HT1080 (cell line): ENCODE measurements at places on chromosomes 5 and 9. TPM values are rescaled to one million over a fixed set of nuclear protein-coding genes. Genes with fewer than 3 reads are reported as not detected.

DNA sequence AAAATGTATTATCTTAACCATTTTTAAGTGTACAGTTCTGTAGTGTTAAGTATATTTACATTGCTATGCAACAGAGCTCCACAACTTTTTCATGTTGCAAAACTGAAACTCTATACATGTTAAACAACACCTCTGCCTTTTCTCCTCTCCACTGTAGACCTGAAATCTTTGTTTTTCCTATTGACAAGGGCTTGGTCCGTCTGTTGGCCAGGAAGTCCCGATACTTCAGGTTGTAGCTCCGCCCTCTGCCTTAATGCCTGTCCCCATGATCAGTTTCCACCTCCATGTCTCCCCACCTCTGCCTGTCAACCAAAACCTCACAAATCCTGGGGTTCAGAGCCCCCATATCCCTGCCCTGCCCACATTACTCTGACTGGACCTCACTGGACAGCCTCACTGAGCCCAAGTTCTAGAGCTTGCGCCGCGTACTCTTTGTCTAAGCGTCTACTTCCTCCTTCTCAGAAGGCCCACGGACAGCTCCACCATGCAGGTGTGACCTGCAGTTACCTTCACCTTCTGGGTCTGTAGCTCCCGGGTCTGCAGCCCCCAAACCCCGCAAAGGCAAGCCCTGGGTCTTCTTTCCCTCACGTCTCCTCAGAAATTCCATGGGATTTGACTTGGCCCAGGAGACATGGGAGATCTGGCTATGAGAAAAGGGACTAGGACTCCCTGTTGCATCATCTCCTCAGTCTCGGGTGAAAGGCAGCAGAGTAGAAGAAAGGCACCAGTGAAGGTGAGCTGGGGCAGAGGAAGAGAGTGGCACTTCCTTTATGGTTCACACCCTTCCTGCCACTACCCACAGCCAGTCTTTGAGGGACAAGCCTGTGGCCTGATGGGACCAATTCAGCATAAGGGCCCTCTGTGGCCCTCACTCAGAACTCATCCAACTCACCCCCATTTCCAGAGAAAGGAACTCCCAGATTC, 8.0 kb downstream of the GLIPR2 start:
- DNase-seq = no peak

The CDH9 gene
- not detected in 2 replicates for total RNA-seq

- no peak for DNase-seq
These were observed 255.5 kb downstream of the CAAP1 start for GRCh38 chr9:26637101-26637500.

- DNase-seq = no peak
These were observed 22.7 kb downstream of the CLTA start for GRCh38 chr9:36213387-36213786.

DNA sequence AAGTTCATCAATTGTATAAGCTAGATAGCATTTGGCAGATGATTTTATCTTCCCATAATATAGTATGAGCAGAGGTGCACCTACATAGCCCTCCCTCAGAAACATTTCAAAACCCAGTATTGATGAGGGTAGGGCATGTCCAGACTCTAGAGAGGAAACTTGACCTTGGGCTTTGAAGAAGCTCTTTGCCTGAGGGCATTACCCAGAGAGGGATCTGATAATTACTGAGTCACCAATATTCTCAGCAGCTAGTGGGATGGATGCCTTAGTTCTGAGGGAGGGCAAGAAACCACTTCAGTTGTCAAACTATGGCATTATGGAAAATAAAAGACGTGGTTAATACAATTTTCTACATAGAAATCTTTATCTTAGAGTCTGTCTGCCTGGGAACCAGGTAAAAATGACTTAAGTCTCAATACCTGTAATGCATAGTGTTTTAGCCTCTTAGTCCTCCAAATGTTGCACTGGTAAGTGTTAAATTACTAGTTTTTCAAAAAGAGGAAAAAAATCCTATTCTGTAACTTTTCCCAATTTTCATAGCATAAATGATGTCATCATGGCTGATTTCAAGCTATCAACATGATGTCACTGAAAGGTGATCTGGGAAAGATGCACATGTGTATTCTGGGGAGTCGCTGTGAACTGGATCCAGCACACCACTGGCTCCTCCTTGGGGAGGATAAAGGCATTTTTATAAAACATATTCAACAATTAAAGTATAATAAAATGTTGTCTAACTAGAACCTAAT, 809.0 kb downstream of the KCTD16 start:
- DNase-seq = no peak
